Fibroblast of lung (primary cell): ENCODE measurements at places on chromosomes 1 and 21. TPM values are rescaled to one million over a fixed set of nuclear protein-coding genes. Genes with fewer than 3 reads are reported as not detected.

The NOTCH2NLA gene
- total RNA-seq: 61.1 and 150 TPM in 2 replicates

The RXFP4 gene
- total RNA-seq: not detected in 2 replicates

The SERPINC1 gene
- under 0.01 TPM in 1 of 2 replicates, not detected in the other for total RNA-seq

The GJA5 gene
- not detected in 2 replicates for total RNA-seq

The RNU1-3 gene
- under 0.01 and 3,997 TPM in 2 replicates for total RNA-seq

DNA sequence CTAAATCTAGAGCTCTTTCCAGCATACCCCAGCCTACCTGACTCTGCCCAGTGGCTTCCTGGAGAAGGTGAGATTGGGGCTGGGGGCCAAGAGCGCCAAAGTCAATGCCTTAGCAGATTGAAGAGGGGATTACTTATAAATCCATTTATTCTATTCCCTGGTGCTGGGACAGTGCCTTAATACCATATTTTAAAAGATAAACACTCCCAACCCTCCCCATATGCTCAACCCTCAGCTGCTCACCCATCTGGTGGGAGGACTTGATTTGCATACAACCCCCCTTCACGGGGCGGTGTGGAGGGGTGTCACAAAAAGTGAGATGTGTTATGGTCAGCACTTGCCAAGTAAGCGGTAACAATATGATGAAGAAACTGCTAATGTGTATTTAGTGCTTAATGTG lies 3.2 kb upstream of the DISP3 start:
- DNase-seq: no peak

- DNase-seq: no peak
These were observed 931.0 kb downstream of the NCAM2 start for GRCh38 chr21:21929226-21929625.

GRCh38 chr1:179612361-179612760 lies 20.7 kb downstream of the TDRD5 start:
- no peak for DNase-seq

DNA sequence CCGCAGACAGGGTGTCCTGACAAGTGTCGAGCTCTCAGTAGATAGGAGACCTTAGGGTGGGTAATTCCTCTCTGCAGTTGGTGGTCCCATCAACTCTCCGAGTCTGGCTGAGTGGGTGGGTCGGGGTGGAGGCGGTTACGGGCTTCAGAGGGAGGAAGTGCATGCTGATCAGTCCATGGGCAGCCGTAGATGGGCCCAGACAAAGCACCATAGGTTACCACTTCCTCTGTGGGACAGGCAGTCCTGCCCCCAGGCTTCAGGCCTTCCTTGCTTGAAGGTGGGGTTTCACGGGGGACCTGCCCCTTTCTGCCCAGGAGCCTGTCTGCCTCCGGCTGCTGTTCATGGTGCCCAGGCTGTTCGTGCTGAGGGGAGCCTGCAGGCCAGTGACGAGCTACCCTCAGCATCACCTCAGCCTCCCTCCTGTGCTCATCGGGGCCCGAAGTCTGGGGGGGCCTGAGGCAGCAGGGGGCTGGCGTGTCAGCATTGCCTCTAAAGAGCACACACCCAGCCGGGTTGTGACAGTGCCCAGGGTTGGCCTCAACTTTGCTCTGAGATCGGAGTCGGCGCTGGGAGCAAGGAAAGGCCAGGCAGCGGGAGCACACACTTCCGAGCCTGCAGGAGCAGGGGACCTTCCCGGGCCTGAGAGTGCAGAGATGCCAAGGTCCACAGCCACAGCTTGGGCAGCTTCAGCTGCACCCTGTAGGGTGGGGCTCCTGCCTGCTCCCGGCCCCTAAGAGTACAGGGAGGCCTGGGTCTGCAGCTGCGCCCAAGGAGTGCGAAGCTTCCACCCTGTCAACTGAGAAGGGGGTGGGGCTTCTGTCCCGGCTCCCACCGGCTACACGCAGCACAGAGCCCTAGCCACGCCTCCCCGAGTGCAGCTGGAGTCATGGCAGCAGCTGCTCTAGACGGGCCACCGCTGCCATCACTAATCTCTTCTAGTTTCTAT lies 225.4 kb upstream of the NRIP1 start:
- DNase-seq: no peak

DNA sequence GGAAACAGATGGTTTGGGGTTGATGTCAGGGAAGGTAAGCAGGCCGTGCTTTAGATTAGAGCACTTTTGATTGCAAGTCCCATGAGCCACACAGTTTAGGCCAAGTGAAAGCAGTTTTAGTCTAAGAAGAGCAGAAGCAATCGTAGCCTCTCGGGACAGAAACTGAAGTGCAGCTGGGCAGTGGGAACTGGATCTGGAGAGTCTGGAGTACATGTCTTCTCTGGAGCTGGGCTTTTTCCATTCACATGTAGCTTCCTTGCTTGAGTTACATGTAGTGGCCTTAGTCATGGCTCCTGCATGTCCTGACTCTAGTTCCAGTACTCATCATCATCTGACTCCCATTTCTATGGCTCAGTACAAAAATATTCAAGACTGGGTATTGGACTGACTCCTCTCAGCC lies 16.7 kb downstream of the CAMTA1 start:
- peak; percentile 65 for DNase-seq

DNA sequence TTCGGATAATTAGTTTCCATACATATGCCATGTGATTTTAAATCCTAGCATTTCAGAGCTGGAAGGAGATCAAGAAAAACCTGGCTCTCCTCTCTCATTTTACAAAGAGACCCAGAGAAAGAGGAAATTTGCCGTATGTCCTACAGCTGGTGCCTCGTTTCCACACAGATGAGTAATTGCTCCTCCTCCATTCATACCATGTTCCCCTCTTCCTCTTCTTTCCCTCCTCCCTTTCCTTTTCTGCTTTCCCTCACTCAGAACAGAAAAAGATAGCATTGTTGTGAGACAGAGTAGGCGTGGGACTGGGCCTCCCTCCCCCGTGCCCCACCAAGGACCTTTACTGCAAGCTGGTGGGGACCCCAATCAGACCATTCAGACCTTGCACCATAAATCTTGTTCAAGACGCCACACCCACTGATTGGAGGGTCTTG lies 13.7 kb upstream of the SLC44A3 start:
- DNase-seq: peak; percentile 52

GRCh38 chr1:167617153-167618147 lies 12.6 kb upstream of the RCSD1 start:
- DNase-seq: peak; percentile 66

- no peak for DNase-seq
These were observed 14.0 kb upstream of the GBP5 start for GRCh38 chr1:89286549-89287180.
